ENCODE measurements at places on chromosomes 5 and 9.
A peak's percentile ranks its signal among the peaks of the same experiment; 100 is the strongest.

GRCh38 chr9:95486318-95486717 lies 30.5 kb downstream of the PTCH1 start:
- no peak for DNase-seq

DNA sequence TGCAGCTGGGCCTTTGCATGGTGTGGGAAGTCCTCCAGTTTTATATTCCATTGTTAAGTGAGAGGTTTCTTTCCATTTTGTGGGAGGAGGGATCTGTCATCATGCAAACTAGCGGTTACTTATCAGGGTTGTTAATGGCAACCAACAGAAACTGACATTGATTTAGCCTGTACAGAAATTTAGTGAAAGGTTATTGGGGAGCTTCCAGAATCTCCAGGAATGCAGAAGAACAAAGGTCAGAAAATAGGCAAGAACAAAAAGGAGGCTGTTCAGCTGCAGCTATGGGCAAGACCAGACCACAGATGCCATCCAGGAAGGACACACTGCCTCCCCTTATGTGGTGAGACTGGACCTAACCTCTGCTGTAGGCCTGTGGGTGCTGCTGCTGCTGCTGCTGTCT lies 395.8 kb downstream of the KDM4C start:
- DNase-seq = no peak

DNA sequence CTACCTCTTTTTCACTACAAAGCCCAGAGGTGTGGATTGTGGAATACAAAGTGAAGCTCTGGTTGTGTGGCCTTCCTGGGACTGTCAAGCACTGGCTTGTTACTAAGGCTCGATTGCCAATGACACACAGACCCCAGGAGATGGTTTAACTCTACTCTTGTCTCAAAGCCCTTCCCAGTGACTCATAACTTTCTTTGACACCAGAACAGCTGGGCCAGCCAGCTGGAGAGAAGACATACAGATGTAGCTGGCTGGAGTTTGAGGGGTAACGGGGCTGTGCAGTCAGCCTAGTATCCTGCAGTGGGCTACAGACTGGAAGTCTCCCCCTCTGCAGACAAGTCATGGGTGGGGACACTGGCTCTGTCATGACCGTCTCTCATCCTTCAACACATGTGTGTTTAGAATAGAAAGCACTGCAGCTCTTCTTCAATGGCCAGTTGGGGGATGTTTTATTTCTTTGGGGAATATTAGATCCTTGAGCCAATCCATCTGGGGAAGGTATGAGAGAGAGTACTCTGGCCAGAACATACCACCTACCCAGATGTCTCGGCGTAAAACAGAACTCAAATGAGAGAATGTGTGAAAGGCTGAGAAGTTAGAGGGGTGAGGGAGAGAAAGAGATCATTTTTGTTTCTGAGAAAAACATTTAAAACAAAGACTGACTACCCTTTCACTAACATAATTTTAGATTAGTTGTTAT lies 53.3 kb downstream of the SEMA6A start:
- peak; percentile 6 for DNase-seq

GRCh38 chr5:142906863-142907671 lies 136.9 kb downstream of the ARHGAP26 start:
- no peak for DNase-seq

- DNase-seq = no peak
Observed at GRCh38 chr5:6504677-6505415, 56.2 kb downstream of the UBE2QL1 start.

GRCh38 chr5:12459326-12459725 lies 555.1 kb upstream of the CTNND2 start:
- no peak for DNase-seq

- no peak for DNase-seq
Observed at GRCh38 chr5:16931334-16932110, 4.6 kb downstream of the MYO10 start.

- DNase-seq = no peak
Observed at GRCh38 chr5:119860463-119860862, 231.1 kb downstream of the FAM170A start.

DNA sequence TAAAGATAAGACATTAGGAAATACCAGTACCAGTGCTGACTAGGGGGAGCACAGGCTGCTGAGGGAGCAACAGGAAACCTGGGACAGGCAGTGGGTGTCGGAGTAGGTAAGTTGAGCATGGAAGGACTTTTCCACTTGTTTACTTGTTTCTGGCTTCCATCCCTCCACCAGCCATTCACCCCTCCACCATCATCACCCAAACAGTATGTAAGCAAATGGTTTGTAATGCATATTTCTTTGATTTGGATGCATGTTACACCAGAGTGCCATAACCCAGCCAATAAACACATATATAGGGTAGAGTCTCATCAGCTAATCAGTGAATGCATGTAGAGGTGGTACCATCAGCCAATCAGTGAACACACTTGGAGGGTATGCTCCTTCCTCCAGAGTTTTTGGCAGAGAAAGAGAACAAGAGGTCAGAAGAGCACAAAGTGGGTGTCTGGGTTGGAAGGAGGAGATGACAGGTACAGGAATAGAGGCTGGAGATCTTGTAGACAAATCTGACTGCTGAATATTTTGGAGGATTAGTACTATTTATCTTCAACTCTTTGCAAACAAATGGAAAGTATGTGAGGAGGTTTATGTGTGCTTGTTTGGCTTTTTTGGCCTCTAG lies 37.7 kb upstream of the PDE8B start:
- no peak for DNase-seq

DNA sequence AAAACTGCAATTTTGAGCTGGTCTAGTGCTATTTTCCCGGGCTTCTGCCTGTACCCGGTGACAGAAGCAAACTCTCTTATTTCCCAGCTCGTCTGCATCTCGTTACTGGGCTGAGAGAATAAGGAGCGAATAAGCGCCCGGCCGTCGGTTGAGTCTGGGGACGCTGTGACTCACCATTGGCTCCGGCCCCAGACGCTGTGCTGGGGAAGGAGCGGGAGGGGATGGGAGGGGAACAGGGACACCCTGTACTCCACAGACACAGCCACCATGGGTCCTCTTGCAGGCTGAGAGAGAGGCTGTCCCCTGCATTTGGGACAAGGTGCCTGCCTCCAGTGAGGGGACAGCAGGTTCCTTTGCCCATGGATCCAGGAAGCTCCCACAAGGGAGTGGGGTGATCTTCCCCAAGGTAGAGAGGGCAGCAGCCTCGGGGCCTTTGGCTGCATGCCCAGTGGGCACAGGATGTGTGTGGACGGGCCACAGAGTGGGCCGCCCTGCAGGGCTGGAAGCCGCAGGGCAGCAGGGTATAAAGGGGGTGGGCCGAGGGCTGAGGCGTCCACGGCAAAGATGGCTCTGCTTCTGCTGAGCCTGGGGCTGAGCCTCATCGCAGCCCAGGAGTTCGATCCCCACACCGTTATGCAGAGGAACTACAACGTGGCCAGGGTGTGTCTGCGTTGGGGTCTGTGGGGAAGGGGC lies at the start of gene LCN9:
LCN9 (plus strand) TSS at position 552 of the 693 bp plus-strand sequence; CDS start at position 565, 13 bp downstream.
- DNase-seq = no peak

DNA sequence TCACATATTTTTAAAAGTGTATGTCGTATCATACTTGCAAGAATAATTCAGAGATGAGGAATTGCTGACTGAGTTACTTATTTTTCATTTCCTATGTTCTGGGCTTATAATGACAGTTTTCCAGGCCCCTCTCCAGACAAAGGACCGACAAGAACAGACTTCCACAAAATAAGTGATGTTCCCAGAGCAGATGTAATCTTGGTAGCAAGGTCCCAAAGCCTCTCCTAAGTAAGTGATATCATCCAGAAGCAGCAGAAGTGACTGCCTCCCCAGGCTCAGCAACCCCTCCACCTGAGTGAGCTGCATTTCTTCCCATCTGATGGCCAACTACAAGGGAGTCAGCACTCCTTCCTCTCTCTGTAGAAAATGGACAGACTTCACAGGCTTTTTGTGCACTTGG lies 57.1 kb downstream of the SEMA6A start:
- DNase-seq = no peak

- DNase-seq = peak; percentile 74
Observed at GRCh38 chr9:127942216-127943010, 4.8 kb upstream of the DPM2 start.

- no peak for DNase-seq
Observed at GRCh38 chr9:97438666-97439065, 26.8 kb downstream of the TDRD7 start.

DNA sequence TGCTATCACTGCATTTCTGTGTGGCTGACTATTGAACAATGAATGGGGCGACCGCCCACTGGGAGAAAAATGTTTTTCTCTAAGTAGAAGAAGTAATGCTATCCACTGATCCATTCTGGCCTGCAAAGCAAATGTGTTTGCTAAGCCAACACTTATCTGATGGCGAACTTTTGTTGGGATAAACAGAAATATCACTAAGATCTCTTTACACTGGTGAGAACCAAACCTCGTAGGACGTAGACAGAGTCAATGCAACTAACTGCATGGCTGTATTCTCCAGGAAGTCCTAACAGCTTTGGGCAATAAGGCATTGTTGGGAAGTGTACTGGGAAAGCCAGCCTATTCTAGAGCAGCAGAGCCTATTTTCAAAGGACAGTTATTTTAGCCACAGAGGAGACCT lies 77.7 kb downstream of the ANKH start:
- DNase-seq = no peak

DNA sequence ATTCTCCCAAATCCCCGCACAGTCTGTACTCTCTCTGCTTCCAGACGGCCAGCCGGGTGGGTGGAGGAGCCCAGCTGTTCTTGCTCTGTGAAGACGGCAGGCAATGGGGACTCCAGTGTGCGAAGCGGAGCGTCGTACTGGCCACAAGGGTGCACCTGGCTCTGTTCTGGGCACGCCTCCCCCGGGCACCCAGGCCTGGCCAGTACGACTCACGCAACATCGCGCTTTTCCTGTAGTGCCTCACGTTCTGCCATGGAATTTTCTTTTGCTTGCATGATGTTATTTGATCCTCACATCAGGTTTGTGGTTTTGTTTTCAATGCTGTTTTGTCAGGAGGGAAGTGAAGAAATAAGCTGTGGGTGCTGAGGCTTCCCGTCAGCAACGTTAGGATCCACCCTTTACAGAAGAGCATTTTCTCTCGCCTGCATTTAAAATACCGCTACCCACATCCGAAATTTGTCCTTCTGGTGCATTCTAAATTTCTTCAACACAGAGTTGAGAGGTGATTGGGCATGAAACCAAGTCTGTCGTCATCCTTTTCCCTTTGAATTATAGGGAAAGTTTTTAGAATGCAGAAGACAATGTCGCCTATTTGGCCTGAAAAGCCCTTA lies 311.7 kb downstream of the TRIM36 start:
- no peak for DNase-seq

DNA sequence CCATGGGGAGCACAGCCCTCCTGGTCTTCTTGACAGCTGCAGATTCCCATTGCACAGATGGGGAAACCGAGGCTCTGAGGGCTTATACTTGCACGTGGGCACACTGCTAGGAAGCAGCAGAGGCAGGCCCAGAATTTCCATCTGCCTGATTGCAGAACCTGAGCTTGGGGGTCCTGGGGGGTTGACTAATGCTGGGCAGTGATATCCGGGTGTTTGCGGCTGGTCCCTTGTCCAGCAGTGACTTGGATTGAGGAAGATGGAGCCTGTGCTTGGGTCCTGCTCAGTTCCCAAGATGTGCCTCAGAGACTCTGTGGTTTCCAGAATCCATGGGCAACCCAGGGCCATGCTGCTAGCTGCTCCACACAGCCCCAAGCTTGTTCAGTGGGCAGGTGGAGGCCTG lies 91.2 kb downstream of the PHF2 start:
- DNase-seq = peak; percentile 1

DNA sequence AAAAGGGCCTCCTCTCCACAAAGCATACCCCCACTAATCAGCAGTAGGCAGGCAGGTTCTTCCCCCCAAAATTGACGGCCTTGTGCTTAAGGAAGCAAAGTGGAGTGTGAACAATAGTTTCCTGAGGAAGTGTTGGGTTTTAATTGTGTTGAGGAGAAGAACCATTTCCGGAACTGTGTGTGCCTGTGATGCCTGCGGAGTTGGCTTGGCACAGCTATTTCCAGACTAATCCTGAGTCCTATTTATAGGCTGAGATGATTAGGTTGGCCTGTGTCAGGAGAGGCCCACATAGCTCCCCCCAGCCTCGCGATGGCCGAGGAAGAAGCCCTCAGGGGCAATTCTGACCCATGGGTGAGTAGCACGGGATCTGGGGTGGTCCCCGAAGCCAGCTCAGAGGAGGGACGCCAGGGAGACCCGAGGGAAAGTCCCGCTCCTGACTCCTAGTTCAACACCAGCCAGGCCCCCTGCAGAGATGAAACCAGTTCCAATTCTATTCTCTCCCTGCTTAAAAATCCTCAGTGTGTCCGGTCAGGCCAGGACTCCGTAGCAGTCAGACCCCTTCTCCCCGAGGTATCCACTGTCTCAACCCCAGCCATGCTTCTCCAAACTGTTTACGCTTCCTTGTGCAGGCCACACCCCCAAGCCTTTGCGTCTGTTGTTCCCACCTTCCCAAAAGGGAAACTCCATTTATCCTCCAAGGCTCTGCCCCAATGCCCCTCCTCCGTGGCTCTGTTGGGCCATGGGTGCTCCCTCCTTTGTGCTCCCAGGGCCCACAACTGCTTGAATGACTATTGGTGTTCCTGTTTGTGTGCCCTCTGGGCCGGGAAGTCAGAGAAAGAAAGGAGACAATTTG lies 18.1 kb downstream of the GSN start:
- no peak for DNase-seq

GRCh38 chr9:99162759-99163364 lies 57.9 kb downstream of the TGFBR1 start:
- DNase-seq = no peak

DNA sequence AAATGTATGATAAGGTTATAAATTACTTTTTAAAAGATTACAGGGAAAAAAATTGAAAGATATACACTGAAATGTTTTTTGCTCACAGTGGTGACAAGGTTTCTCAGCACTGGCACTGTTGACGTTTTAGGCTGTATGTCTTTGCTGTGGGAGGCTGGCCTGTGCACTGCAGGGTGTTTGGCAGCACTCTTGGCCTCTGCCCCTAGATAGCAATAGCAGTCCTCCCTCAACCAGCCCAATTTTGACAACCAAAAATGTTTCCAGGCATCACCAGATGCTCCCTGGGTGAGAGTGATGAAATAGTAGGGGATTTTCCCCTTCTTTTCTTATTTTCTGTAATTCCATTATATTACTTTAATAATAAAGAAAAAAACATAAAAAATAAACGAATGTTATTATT lies 3.3 kb downstream of the CD274 start:
- peak; percentile 57 for DNase-seq

DNA sequence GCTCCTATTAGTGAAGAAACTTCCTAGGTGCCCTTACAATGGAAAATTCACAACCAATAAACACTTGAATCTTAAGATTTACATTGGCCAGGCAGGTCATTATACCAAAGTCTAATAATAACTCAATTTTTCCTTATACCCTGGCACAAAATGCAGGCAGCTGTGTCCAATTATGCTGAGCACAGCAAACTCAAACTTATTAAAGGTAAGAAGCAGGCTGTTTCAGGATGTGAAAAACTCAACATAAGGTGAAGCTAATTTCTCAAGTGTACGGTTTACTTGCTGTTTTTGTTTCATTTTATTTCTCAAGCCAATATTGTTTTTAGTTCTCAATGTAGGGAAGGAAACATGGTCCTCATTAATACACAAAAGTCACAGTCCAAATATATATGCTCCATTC lies 405.1 kb downstream of the KCTD16 start:
- no peak for DNase-seq

GRCh38 chr5:55160493-55161209 lies 680 bp downstream of the GPX8 start:
- no peak for DNase-seq

GRCh38 chr5:31768046-31768445 lies 129.1 kb downstream of the PDZD2 start:
- no peak for DNase-seq
